ENCODE measurements at places on chromosomes 7 and 10. TPM values are rescaled to one million over a fixed set of nuclear protein-coding genes. Genes with fewer than 3 reads are reported as not detected.

The MLXIPL gene
- total RNA-seq = 1.2 TPM

The ADAM22 gene
- total RNA-seq = 0.38 TPM

The FAM221A gene
- 0.39 TPM for total RNA-seq

The WAC gene
- total RNA-seq = 73.1 TPM

The C10orf62 gene
- total RNA-seq = not detected

The HTR5A gene
- not detected for total RNA-seq

The ELN gene
- 0.08 TPM for total RNA-seq

The IL2RA gene
- total RNA-seq = not detected

The CTAGE4 gene
- total RNA-seq = not detected

The MKI67 gene
- 54.3 TPM for total RNA-seq

The H2BK1 gene
- total RNA-seq = not detected

The VPS37D gene
- total RNA-seq = 6.4 TPM

The MINDY4 gene
- total RNA-seq = 3.1 TPM

The NOS3 gene
- total RNA-seq = 0.30 TPM

The SYPL1 gene
- total RNA-seq = 102 TPM

The ASZ1 gene
- total RNA-seq = not detected

The GLI3 gene
- 0.09 TPM for total RNA-seq

The IFIT1B gene
- not detected for total RNA-seq

The ITIH2 gene
- 0.29 TPM for total RNA-seq

The AKR1D1 gene
- total RNA-seq = not detected

The WEE2 gene
- 0.03 TPM for total RNA-seq

The SMKR1 gene
- total RNA-seq = 11.8 TPM

The HSPA12A gene
- total RNA-seq = 12.6 TPM

The TRIM50 gene
- not detected for total RNA-seq

The POMZP3 gene
- total RNA-seq = 21.5 TPM

The HOXA10 gene
- total RNA-seq = 6.8 TPM

The RAMP3 gene
- total RNA-seq = not detected

The LIPF gene
- not detected for total RNA-seq

The LRGUK gene
- 0.32 TPM for total RNA-seq

The TET1 gene
- total RNA-seq = 0.57 TPM

The LOXL4 gene
- 1.3 TPM for total RNA-seq

The REEP3 gene
- 17.9 TPM for total RNA-seq

The GRB10 gene
- 77.3 TPM for total RNA-seq

The STK17A gene
- 34.1 TPM for total RNA-seq

The ADCK2 gene
- 20.5 TPM for total RNA-seq

The CNTNAP2 gene
- total RNA-seq = not detected

The TOMM7 gene
- total RNA-seq = 561 TPM

The MSMB gene
- total RNA-seq = not detected

The LRRC18 gene
- not detected for total RNA-seq

The ZEB1 gene
- 8.6 TPM for total RNA-seq

The CXCL12 gene
- total RNA-seq = 0.14 TPM

The PTF1A gene
- not detected for total RNA-seq

The SPDYE16 gene
- not detected for total RNA-seq

The ITGB8 gene
- 0.81 TPM for total RNA-seq

The KAT6B gene
- total RNA-seq = 4.7 TPM

The LRRTM3 gene
- total RNA-seq = not detected

The PRSS37 gene
- not detected for total RNA-seq

The ZNF853 gene
- total RNA-seq = 1.8 TPM

The PILRA gene
- 3.8 TPM for total RNA-seq

The PTPRE gene
- 3.1 TPM for total RNA-seq
